ENCODE measurements at places on chromosomes 6 and 20. TPM values are rescaled to one million over a fixed set of nuclear protein-coding genes. Genes with fewer than 3 reads are reported as not detected.
A peak's percentile ranks its signal among the peaks of the same experiment; 100 is the strongest.

The TRIM15 gene
- 51.7 TPM for polyA plus RNA-seq

The OOEP gene
- 0.43 TPM for polyA plus RNA-seq

DNA sequence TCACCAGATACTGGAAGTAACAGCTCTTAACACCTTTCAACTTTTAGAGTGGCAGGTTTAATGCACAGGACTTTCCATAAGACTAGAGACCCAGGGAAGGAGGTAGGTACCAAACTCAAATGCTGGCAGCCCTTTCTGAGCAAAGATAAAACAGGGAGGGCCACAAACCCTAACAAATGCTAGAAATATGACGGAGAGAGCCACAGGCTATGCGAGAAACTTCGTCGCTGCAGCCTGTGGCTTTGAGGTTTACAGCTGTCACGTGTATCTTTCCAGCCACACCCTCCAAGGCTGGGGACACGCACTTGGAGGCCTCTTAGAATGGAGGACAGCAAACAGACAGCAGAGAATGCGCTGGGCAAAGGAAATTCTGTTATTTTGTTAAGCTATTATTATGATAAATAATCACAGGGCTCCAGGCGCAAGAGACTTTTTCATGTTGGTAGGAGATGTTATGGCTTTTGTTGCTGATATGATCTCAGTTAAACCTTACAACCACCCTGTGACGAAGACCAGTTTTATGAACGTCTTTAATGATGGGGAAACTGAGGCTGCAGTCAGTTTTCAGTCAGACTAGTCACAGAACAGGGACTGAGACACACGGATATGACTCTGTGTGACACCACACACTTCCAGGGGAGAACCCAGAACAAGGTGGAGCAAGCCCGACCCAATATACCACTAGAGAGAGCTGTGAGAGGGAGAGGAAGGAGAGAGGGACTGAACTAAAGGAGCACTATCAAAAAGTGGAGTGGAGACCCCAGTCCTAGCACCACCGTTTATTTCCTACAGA lies 2.0 kb downstream of the TRAM2 start:
- DNase-seq, result peak; percentile 85

The ULBP1 gene
- polyA plus RNA-seq, result 0.03 TPM

DNA sequence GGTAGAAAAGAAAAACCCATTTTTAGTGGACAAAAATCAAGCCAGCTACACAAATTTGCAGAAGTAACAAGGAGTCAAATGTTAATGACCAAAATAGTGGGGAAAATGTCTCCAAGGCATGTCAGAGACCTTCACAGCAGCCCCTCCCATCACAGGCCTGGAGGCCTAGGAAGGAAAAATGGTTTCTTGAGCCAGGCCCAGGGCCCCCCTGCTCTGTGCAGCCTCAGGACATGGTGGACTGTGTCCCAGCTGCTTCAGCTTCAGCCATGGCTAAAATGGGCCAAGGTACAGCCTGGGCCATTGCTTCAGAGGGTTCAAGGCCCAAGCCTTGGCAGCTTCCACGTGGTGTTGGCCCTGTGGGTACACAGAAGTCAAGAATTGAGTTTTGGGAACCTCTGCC lies 82.5 kb upstream of the CLVS2 start:
- DNase-seq, result no peak

DNA sequence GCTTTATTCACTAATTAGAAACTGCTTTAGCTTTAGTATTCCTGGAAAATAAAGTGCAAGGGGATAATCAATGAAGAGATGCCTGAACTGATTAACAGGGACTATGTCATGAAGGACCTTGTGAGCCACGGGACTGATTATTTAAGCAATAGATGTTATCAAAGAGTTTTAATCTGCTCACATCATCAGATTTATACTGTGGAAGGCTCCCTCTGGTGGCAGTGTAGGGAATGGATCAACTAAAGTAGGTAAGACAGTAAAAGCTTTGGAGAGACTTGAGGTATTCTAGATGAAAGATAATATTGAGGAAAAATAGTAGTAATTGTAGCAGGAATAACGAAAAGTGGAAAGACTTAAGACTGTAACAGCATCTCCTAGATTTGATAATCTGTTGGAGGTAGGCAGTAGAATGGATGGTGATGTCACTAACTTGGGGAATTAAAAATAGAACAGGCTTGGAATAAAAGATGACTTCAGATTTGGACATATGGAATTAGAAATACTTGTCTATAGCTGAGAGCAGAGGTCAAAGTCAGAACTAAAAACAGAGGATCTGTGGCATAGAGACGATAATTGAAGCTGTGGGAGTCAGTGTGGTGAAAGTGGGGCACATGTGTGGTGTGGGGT lies 80.3 kb upstream of the HTR1E start:
- peak; percentile 12 for DNase-seq

DNA sequence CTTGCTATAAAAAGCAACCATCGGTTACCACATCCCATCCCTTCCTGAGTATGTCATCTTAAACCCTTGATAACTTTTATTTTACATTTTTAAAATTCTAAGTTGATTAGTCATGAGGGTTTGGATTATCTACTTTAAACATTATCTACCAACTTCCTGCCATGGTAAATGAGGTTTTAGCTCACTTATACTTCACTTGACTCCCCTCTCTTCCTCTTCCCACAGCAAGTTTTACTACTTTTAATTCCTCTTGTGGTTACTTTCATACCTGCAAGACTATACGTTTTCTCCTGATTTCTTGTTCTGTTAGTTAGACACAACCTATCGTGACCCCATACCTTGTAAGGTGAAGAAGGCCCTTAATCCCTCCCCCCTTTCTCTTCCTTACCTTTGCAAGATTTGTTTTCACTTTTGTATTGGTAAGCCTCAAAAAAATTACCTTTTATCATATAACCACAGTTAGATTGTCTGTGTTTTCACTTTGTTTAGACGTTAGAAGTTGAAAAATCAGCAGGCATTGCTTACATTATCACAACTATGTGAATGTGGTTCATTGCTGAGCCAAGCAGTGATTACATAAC lies 60.1 kb upstream of the OGFRL1 start:
- DNase-seq, result no peak

GRCh38 chr6:57138026-57138425 lies 34.1 kb upstream of the BAG2 start:
- DNase-seq, result no peak

GRCh38 chr20:40319741-40320516 lies 369.1 kb downstream of the MAFB start:
- no peak for DNase-seq

The SLC32A1 gene
- polyA plus RNA-seq, result 0.03 TPM

DNA sequence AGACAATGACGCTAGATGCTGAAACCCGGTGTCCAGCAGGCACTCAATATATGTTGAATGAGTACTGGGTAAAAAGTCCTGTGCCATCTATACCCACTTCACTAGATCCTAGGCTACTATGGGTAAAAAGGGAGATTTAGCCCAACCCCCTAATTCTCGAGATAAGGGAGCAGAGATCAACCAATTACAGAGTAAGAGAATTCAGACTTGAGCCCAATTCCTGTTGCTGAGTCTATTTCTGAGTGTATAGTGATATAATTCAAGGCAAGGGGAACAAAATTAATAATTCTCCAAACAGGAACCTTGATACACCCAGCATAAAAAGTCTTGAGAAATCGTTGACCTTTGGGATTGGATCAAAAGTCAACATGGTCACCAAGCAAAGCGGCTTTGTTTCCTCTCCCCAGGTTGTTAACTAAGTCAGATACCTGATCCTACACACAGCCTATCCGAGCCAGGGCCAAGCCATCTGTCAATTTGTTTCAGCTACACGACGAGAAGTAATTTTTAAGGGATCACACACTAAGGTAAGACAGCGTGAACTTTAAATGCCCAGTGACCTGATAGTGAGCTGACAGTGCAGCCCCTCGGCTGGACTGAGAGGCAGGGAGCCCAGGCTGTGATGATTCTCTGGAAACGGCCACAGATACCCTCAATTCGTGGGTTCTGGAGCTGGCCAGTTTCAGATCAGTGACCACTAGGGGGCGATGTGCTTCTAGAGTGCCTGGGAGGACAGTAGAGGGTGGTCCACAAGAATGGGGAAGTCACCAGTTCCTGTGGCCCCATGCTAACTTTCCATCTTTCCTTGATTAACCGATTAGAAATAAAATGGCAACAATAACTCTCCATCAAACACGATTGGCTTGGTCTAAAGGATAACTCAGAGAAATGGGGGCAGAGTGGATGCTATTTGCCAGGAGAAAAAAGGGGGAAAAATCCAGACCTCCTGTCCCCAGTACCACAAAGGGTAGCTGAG lies 46.2 kb downstream of the SLC22A23 start:
- peak; percentile 89 for DNase-seq

The ETV7 gene
- 9.3 TPM for polyA plus RNA-seq

The LST1 gene
- 19.8 TPM for polyA plus RNA-seq

DNA sequence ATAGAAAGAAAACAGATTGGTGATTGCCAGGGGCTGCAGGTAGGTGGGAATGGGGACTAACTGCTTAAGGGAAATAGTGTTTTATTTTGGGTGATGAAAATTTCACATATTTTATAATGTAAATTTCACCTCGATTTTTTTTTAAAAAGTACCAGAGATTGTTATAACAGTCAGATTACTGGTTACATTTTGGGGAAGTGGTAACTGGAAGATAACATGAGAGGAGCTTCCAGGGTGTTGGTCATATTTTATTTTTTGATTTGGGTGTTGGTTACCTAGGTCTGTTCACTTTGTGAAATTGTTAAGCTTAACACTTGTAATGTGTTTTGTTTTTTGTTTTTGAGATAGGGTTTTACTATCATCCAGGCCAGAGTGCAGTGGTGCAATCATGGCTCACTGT lies 17.2 kb upstream of the CRIP3 start:
- DNase-seq, result no peak

DNA sequence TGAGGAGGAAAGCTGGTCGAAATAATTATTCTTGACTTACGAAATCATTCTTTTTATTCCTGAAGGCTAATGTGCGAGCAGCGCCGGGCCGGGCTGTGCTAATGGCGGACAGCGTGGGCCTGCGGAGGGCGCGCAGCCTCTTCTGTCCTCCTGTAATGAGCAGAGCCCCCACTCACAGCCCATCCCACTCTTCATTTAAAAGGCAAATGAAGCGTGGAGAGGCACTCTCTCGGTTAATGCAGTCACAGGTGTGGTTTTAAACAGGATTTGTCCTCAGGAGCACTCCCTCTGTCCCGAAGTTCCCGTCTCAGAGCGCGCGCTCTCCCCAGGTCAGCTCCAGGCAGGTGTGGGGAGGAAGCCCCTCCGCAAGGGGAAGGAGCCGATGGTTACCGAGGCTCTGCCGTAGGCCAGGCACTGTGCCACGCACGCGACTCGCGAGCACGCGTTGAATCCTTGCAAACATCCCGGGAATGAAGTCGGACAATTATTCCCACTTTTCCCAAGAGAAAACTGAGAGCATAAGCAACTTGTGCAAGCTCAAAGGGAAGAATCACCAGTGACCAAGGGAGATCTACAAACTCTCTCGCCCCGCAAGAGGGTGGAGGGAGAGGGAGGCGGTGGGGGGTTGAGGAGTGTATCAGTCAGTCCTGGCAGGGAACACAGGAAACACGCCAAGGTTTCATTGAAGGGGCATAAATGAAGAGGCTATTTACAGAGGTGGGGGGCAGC lies 35.5 kb upstream of the ZFAND3 start:
- DNase-seq, result no peak

The NDUFAF5 gene
- 22.7 TPM for polyA plus RNA-seq

DNA sequence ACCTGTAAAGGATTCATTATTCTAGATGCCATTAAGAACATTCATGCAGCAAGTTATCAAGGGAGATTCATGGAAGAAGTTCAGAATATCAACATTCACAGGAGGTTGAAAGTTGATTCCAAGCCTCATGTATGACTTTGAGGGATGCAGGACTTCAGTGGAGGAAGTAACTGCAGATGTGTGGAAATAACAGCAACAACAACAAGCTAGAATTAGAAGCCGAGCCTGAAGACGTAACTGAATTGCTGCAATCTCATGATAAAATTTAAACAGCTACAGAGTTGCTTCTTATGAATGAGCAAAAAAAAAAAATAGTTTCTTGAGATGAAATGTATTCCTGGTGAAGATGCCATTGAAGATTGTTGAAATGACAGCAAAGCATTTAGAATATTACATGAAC lies 73.3 kb upstream of the NXT1 start:
- DNase-seq, result no peak

The PSORS1C2 gene
- polyA plus RNA-seq, result 0.04 TPM

DNA sequence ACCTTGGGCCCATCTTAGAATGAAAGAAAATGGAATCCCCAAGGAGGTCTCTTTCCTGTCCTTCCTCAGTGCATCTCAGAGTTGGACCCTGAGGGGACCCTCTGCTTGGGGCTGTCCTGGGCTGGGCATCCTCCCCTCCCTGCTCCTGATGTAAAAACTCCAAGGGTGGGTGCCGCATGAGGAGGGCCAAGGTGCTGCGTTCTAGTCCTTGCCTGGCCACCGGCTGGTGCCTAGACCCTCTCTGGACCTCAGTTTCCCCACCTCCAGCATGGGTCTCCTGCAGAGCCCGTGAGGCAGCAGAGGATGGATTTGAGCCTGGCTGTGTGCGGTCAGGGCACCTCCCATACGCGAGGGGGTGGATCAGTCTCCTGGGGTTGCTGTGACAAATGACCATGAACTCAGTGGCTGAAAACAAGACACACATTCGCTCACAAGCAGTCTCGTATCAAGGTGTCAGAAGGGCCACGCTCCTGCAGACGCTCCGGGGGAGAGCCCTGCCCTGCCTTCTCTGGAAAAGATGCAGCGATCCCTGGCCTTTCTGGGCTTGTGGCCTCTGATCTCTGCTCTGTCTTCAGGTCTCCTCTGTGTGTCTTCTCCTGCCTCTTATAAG lies 54.7 kb downstream of the CHMP4B start:
- no peak for DNase-seq

The IMPG1 gene
- 3.4 TPM for polyA plus RNA-seq

- DNase-seq, result no peak
Measured at GRCh38 chr20:45087097-45087790, 13.7 kb downstream of the KCNS1 start.

DNA sequence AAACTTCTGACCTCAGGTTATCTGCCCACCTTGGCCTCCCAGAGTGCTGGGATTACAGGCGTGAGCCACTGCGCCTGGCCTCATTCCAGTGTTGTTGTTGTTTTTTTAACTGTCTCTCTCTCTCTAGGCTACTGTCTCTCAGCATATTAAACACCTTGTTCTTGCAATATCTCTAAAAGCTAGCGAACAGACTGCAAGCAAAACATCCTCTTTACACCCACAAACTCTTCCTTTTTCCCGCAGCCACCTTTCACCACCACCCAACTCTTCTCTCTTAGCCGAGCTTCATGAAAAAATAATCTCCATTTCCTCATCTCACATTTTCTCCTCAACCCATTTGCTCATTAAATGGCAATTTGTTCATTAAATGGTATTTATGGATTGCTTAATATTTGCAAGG lies 45.5 kb downstream of the SGK1 start:
- DNase-seq, result no peak

DNA sequence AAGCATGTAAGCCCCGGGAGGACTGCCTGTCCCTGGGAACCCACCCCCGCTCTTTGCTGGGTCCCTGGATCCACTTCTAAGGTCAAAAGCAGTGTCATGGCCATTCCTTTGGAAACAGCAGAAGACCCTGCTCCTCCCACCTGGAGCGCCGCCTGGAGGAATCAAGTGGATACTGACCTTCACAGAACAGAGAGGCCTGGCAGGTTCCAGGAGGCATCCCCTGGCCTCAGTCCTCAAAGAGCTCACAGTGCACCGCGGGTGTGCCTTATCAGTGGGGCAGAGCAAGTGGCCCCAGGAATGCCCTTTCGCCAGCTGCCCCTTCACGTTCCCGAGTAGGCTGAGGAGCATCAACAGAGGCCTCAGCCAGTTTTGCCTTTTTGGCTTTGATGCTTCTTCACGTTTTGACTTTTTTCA lies 11.1 kb upstream of the SLC4A11 start:
- no peak for DNase-seq

The HLA-DRB5 gene
- polyA plus RNA-seq, result 20.4 TPM

The MCCD1 gene
- polyA plus RNA-seq, result not detected

Measured in large intestine (tissue), 12 donors.